Activated CD8-positive, alpha-beta T cell treated with anti-CD3 and anti-CD28 coated beads for 36 hours (primary cell): ENCODE measurements at places on chromosomes 12 and 14. TPM values are rescaled to one million over a fixed set of nuclear protein-coding genes. Genes with fewer than 3 reads are reported as not detected.

Gene LHX5
- total RNA-seq = not detected

Gene DEGS2
- 2.6 TPM for total RNA-seq

Gene ARHGDIB
- 771 TPM for total RNA-seq

Gene FAM181A
- not detected for total RNA-seq

Gene PLEKHG7
- not detected for total RNA-seq

Gene DDIT3
- 28.0 TPM for total RNA-seq

Gene MYO1H
- total RNA-seq = not detected

Gene RNASE4
- 1.0 TPM for total RNA-seq

Gene CCDC184
- total RNA-seq = 0.34 TPM

Gene RTL1
- total RNA-seq = not detected

Gene LRIG3
- not detected for total RNA-seq

Gene TSPAN11
- not detected for total RNA-seq

Gene CCDC196
- not detected for total RNA-seq

Gene PRR4
- total RNA-seq = 3.2 TPM
